ENCODE measurements at places on chromosomes 1 and 21. TPM values are rescaled to one million over a fixed set of nuclear protein-coding genes. Genes with fewer than 3 reads are reported as not detected.

MCOLN2 gene
- 19.9 TPM for total RNA-seq

S100A2 gene
- not detected for total RNA-seq

IL12RB2 gene
- 15.2 TPM for total RNA-seq

PRAMEF13 gene
- not detected for total RNA-seq

RNPEP gene
- 33.7 TPM for total RNA-seq

CHIA gene
- not detected for total RNA-seq

DNA sequence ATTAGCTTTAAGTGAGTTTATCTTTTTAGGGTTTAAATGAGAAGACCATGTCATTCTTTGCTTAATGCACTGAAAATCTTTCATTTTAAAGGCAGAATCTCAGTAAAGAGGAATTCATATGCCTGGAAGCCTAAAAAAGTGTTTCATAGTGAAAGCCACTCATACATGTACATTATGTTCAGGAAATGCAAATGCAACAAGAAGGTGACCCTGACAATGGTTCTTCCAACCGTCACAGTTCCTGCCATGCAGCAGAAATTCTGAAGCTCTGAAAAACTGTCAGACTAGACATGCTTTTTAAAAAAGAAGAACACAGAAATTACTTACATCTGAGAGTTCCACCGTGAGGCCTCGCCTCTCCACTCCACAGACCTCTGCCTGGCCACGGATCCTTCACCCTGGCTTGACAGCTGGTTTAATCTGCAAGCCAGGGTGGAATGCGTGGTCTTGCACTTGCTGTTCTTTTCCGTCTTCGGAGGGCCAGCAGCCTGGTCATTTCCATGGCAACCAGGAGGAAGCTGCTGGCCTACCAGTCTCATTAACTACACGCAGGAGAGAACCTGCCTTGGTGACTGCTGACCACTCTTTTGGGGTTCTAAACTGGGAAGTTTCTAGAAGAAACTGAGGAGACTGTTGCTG lies 41.8 kb upstream of the PAXBP1 start:
- H3K27ac ChIP-seq: no peak overlapping the region
- H3K27me3 ChIP-seq: no peaks in the 10 kb centered on the region
- peaks cover 3% of the 10 kb centered on the region for H3K4me1 ChIP-seq
- no peak for DNase-seq

GRCh38 chr1:107689733-107690132 lies 275.2 kb downstream of the VAV3 start:
- H3K36me3 ChIP-seq: peaks cover 6% of the 10 kb centered on the region
- H3K27ac ChIP-seq: no peak overlapping the region
- H3K4me3 ChIP-seq: no peak overlapping the region
- no peak for DNase-seq

- no peak overlapping the region for H3K4me3 ChIP-seq
- H3K36me3 ChIP-seq: no peaks in the 10 kb centered on the region
- H3K27me3 ChIP-seq: peaks cover 16% of the 10 kb centered on the region
- DNase-seq: peak; percentile 36
Measured at GRCh38 chr1:182786223-182786994, 3.2 kb upstream of the NPL start.

DNA sequence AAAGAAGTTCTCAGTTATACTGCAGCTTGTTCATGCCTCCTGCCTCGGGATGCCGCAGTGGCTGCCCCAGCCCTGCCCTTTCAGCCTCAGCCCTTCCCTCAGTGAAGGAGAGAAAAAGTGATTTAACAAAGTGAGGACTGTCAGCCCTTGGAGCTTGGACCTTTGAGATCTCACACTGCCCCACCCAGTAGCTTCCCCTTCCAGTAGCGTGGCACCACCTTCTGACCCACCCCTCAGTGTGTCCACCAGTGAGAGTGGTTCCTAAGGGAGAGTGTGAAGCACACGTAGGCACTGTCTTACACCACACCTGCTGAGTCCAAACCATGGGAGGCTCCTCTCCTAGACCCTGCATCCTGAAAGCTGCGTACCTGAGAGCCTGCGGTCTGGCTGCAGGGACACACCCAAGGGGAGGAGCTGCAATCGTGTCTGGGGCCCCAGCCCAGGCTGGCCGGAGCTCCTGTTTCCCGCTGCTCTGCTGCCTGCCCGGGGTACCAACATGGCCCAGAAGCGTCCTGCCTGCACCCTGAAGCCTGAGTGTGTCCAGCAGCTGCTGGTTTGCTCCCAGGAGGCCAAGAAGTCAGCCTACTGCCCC lies at the start of gene CDA:
TSS of gene CDA (plus strand) at position 464 of the 592 bp plus-strand sequence. CDS start at position 497, 33 bp downstream.
- peaks cover 6% of the 10 kb centered on the region for H3K4me1 ChIP-seq
- H3K4me3 ChIP-seq: no peak within 1 kb of the TSS
- H3K36me3 ChIP-seq: no peaks in the 10 kb centered on the region
- H3K27me3 ChIP-seq: peaks cover 40% of the 10 kb centered on the region

- H3K4me3 ChIP-seq: no peak overlapping the region
- no peak for DNase-seq
- peaks cover 31% of the 10 kb centered on the region for H3K4me1 ChIP-seq
- H3K36me3 ChIP-seq: peaks cover 22% of the 10 kb centered on the region
- H3K27ac ChIP-seq: peak overlapping the region; percentile 51
Measured at GRCh38 chr1:28516518-28516956, 10.7 kb downstream of the RCC1 start.

DNA sequence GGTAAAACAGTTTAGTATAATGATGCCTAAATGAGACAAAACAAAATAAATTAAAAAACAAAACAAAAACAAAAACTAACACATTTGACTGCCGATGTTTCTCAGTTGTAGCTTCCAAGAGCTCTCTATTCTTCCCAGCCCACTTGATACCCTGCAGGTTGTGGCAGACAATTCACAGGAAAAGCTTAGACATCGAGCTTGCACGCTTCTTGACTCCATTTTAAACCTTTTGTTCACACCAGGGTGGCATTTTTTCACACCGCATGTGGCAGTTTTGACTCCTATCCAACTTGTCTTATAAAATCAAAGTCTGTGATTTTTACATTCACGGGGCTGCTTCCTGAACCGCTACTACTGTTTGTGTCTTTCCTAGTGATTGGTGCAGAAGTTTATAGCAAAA lies 575.9 kb downstream of the USP25 start:
- no peak overlapping the region for H3K27ac ChIP-seq
- H3K27me3 ChIP-seq: no peaks in the 10 kb centered on the region
- no peaks in the 10 kb centered on the region for H3K36me3 ChIP-seq
- DNase-seq: no peak
- no peaks in the 10 kb centered on the region for H3K4me1 ChIP-seq
- no peak overlapping the region for H3K4me3 ChIP-seq

GRCh38 chr1:185409763-185410528 lies 92.9 kb upstream of the IVNS1ABP start:
- H3K4me1 ChIP-seq: peaks cover 31% of the 10 kb centered on the region
- no peak overlapping the region for H3K4me3 ChIP-seq
- H3K36me3 ChIP-seq: peaks cover 40% of the 10 kb centered on the region
- no peak overlapping the region for H3K27ac ChIP-seq
- no peak for DNase-seq

DNA sequence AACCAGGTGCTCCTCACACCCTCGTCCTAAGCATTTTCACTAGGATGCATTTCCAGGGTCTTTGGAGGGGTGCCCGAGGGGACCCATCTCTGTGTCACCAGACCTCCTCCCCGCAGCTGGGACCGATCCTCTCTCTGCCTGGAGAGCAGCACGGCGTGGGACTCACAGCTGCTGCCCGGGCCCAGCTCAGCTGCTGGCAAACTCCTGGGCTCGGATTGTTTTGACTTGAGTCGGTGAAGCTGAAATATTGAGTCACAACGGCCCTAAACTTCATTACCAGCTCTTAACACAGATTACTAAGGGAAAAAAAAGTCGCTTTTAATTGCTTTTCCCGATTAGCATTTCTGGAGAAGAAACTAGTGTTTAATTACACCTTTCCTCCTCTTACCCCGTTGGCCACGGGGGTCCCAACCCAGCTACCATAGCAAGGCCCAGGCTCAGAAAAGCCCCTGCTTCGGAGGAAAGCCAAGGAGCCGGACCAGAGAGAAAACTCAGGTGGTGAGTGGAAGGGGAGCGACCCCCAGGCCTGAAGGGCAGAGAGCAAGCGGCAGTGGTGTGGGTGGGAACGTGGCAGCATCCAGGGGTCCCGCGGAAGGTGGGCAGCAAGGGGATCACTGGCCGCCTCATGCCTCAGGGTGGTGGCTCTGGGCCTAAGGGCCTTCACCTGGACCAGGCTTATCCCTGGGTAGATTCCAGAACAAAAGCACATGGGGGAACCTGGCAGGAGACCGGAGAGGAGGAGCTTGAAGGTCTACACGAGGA lies 41.7 kb downstream of the CASZ1 start:
- H3K27me3 ChIP-seq: peaks cover 2% of the 10 kb centered on the region
- H3K4me3 ChIP-seq: no peak overlapping the region
- H3K4me1 ChIP-seq: peaks cover 4% of the 10 kb centered on the region
- DNase-seq: no peak
- H3K27ac ChIP-seq: no peak overlapping the region
